ENCODE measurements at places on chromosomes 5 and 9.

GRCh38 chr9:127033789-127034188 lies 88.6 kb downstream of the ANGPTL2 start:
- no peak for DNase-seq

GRCh38 chr5:137122558-137122957 lies 376.6 kb downstream of the SPOCK1 start:
- no peak for DNase-seq

GRCh38 chr5:137710086-137710485 lies 25.8 kb downstream of the KLHL3 start:
- DNase-seq, result no peak

DNA sequence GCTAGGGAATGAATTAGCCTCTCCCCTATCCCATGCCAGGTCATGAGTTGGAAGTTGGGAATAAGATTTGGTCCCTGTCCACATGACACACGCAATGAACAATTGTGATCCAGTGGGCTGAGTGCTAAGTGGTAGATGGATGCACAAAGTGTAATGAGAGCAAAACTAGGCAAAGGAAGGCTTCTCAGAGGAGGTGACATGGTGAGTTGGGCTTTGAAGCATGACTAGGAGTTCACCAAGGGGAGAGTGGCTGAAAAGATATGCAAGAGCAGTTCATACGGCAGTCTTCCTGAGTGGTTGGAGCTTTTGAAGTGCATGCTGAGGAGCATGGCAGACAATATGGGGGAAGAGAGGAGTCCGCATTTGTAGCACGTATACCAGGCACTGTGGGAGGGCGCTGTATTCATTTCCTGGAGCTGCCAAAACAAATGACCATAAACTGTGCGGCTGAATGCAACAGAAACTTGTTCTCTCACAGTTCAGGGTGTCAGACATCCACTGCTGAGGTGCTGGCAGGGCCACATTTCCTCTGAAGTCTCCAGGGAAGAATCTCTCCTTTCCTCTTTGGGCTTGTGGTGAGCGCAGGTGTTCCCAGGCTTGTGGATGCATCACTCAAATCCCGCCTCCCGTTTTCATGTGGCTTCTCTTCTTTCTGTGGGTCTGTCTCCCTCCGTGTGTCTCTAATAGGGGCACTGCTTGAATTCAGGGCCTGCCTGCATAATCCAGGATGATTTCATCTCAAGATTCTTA lies 49.5 kb downstream of the NSG2 start:
- no peak for DNase-seq

GRCh38 chr9:22308177-22308576 lies 138.4 kb upstream of the DMRTA1 start:
- no peak for DNase-seq

GRCh38 chr9:134136118-134136995 lies 475 bp downstream of the WDR5 start:
- DNase-seq, result no peak

- no peak for DNase-seq
These were observed 189.1 kb upstream of the CCNG1 start for GRCh38 chr5:163248333-163248732.

DNA sequence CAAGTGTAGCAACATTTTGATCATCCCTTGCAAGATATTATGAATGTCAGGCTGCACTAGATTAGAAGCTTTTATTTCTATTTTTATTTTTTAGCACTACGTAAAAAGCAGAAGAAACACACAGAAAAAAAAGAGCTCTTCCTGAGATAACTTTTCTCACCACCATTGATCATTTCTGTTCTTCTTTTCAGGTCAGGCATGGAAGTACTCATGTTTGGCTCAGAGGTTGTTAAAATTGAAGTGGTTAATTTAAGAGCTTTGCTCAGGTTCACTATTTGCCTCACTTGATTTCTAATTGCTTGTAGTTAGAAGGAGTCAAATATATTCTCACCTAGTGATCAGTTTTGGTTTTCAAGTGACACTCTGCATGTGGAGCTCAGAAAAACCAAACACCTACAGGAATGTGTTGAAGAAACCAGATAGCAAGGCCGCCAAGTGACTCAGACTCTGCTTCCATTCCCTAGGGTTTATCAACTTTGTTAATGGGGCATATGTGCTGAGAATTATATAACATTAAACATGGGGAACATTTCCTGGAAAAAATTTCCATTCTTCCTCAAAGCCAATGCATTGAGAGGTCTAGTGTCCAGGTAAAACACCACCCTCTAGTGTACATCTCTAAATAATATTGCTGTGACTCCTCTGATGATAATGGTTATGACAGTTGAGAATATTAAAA lies 679.8 kb downstream of the CETN3 start:
- DNase-seq, result no peak

DNA sequence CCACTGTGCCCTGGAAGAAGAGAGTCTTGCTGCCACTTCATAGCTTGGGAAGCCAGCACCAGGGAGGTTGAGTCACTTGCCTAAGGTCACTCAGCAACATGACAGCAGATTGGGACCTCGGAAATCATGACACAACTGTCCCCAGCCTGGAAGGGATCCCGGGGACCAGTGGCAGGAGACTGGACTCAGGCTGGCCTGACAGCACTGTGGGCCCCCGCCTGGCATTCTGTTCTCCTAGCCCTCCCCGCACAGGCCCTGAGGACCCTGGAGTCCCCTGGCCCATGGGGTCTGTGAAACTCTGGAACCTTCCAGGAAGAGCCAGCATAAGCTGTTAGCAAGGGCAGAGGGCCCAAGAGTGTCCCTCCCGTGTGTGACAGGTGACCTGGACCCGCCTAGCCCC lies 64.9 kb downstream of the COL5A1 start:
- DNase-seq, result no peak

DNA sequence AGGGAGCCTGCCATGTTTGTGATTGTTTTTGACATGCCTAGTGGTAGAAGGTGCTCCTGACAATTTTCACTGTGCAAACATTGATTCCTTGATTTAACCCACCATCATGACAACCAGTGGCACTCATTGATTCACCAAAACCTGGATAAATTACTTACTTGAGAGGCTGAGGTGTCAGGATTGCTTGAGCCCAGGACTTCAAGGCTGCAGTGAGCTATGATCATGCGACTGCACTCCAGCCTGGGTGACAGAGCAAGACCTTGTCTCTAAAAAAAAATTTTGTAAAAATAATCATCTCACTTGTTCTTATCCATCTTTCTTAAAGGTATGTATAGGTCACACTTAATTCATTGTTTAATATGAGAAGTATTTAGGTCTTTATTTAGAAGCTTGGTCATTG lies 401.3 kb downstream of the ARRDC3 start:
- DNase-seq, result no peak

- DNase-seq, result no peak
These were observed 312.6 kb downstream of the MCTP1 start for GRCh38 chr5:94972268-94972667.

DNA sequence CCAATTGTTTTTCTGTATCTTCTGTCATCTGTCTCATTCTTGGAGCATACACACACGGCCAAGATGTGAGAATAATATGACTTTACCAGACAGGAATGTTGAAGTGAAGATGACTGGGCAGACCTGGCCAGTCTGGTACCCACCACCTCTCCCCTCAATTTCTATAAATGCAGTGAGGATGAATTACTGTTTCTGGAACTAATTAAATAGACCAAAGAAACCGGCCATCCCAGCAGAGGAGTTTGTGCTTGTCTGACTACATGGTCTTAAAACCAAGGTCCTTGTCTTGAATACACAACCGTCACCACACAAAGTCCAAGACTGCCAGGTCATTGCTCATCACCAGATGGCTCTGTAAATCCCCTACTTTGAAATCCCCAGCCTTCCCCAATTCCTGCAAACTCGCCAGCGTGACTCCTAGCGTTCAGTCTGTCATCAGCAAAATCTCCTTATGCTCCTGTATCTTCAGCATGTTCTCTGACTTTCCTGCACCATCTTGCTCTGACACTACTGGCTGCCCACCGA lies 147.2 kb downstream of the PDE4D start:
- DNase-seq, result no peak

- DNase-seq, result no peak
These were observed 62.0 kb upstream of the CDH6 start for GRCh38 chr5:31131381-31131891.

GRCh38 chr5:757346-757930 lies 27.1 kb downstream of the ZDHHC11B start:
- DNase-seq, result no peak

- no peak for DNase-seq
These were observed 52.3 kb downstream of the MYO10 start for GRCh38 chr5:16883806-16884205.

GRCh38 chr5:171639205-171639621 lies 146.4 kb upstream of the SMIM23 start:
- DNase-seq, result no peak

DNA sequence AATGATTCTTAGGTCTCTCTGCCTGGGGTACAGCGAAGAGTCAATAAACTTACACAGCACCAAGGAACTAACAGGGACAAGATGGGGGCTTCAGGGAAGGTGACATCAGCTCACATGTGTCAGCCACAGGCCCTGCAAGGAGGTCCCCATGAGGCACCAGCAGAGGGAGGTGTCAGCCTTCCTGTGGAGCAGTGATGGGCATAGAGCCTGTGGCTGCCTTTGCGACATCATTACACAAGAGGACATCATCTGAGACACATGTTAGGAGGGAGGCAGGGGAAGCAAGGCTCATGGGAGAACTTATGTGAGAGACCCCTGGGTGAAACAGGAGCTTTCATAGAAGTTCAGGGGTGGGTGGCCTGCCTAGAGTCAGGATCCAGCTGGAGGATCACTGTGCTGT lies 389.6 kb downstream of the SEMA5A start:
- DNase-seq, result no peak

DNA sequence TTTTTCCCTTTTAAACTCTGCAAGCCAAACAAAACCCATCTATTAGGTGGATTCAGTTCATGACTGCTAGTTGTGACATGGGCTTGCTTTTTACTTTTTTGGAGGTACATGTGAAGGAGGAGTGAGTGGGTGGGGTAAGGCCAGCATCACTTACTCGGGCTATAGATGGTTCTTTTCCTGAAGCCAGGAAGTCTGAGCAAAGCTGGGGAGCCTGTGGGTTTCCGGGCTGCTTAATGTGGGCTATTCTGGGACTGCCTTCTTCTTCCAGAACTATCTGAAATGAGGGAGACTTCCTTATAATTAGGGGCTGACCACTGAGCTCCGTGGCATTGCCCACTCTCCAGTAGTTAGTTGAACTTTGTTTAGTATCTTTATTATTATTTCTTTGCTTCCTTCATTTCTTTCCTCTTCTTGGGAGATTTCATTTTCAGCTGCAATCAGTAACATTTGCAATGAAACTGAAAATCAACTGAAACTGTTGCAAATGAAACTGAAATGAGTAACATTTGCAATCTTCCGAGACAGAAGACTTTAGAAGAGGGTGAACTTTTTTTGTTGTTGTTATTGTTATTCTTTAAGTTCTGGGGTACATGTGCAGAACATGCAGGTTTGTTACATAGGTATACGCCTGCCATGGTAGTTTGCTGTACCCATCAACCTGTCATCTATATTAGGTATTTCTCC lies 204.9 kb downstream of the LRRC70 start:
- DNase-seq, result no peak

GRCh38 chr5:35979715-35980114 lies 11.5 kb downstream of the UGT3A1 start:
- no peak for DNase-seq

GRCh38 chr5:21681911-21682310 lies 1171.2 kb downstream of the CDH12 start:
- no peak for DNase-seq

GRCh38 chr9:22241611-22242010 lies 205.0 kb upstream of the DMRTA1 start:
- no peak for DNase-seq

GRCh38 chr9:79663878-79664277 lies 92.1 kb downstream of the TLE4 start:
- DNase-seq, result no peak

DNA sequence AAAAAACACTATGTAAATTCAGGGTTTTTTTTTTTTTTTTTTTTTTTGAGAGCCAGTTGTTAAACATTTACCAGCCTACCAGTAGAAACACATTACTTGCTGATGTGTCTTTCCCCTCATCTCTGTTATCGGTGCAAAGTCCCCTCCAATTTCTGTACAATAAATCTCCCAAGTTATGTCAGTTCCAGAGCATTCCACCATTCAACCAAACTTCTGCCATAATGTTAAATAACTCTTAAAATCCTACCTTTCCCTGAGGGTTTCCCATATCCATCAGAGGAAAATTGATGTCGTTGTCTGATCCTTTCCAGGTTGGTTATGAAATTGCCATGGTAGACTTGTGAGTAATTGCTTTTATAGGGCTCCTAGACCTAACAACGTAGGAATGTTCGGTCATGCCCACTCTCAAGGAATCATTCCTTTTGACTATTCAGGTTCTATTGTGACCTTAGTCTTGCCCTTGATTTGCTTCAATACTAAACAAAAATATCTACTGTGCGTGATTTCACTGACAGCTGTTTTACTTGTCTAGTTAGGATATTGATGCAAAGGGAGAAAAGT lies 5.6 kb upstream of the PPP2R2B start:
- no peak for DNase-seq

GRCh38 chr9:73179589-73179988 lies 27.9 kb downstream of the ANXA1 start:
- no peak for DNase-seq

DNA sequence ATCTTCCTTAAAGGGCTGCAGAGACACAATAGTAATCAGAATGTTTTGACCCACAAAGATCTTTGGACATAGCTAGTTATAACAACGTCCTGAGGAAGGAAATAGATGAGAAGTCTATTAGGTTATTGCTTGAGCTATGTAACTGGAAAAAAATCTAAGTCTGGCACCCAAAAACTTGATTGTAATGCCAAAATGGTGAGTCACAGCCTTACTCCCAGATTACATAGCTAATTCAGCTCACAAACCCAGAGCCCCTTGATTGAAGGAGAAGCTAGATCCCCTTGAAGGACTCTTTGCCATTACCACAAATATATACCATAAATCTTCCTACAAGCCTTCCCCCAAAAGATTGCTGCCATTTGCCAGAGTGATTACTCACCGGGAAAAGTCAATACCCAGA lies 341.8 kb upstream of the KIF2A start:
- DNase-seq, result no peak

GRCh38 chr5:68303754-68304420 lies 88.3 kb downstream of the PIK3R1 start:
- no peak for DNase-seq

DNA sequence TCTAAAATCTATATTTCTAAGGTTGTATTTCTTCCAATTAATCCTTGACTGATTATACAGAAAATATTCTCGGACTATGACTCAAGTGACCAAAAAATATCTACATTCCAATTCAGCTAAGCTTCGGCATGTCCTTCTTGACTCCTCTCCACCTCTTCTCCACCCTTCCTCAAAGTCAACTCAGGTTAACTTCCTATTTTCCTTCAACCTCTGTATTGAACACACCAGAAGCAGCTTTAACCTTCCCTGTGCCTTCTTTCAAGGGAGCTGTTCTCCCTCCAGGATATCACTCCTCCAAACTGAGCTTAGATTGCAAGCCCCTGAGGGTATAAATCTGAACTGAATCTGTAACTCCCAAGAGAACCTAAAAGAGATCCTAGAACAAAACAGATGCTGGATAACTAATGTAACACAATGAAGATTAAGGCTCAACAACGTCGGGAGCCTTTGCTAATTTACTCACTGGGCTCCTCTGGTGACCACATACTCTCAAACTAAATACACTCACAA lies 1.1 kb downstream of the SLCO4C1 start:
- DNase-seq, result no peak
